ENCODE measurements at places on chromosomes 5 and 9.

DNA sequence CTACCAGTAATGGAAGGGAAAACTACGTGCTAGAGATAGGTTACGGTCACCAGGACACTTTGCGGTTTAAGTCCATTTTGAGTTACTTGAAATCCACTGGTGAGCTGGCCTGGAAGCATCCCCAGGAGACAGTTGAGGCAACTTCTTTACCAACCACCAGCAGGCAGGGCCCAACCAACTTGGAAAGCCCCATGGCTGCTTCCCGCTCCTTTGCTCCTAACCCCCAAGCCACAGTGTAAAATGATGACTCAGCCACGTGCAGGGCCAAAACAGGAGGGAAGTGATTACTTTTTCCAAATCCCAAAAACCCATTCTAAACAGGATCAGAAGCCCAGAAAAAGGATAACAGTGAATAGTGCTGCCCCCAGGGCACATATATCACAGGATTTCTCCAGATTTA lies 87.4 kb downstream of the PAX5 start:
- DNase-seq, result no peak

DNA sequence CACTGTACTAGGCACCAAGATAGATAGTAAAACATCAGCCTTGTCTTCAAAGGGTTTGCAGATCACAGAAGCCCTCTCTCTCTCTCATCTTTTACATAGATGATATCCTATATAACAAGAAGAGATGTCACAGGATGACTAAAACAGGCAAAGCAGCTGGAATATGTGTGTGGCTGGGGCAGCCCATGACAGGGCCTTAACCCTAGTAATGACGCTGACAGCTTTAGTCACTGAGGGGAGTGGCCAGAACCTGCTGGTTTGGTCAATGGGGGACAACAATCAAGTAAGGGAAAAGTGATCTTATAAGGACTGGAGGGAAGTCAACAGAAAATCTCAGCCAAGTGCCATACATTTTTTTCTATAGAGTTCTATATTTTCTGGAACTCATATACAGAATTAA lies 41.9 kb upstream of the RIC1 start:
- peak; percentile 47 for DNase-seq

GRCh38 chr9:121350993-121351561 lies 19.0 kb downstream of the STOM start:
- DNase-seq, result no peak

DNA sequence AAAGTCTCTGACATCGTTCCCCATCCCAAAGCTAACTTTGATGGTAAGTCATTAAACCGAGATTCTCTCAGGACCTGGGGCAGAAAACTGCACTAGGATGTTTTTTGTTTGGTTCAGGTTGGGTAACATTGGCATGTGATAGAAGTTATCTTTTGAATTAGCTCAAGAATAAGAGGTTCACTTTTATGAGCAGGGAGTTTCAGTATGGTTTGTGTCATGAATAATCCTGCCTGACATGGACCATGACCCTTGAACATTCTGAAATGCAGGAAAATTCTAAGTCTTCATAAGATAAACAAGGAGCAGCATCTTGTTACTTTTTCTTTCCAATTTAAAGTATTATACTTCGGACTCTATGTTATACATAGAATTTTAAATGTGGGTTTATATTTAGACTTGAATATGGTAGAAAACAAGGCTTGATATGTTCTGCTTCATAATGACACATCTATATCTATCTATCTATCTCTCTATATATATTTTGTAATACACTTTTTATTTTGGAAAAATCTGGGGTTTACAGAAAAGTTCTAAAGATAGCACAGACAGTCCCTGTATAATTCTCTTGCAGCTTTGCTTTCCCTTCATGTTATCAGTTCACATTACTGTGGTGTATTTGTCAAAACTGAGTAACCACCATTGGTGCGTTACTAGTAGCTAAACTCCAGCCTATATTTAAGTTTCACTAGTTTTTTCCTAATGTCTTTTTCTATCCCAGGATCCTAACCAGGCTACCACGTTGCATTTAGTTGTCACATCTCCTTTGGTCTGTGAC lies 102.7 kb upstream of the TAF11L2 start:
- DNase-seq, result no peak

DNA sequence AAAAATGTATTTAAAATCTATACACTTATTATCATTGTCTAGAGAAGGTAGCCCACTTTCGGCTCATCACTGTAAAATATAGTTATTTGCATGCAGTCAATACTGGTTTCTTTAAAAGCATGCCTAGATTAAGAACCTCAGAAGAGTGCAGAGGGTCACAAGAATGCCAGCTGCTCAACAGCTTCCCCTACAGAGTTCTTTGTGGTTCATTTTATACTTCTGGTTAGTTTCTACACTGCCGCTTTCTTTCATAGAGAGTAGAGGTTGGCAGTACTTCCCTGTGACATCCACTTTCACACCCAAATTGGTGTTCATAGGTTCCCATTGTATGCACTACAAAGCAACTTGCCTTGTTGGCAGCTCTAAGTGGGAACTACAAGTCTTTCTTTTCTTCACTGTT lies 137.3 kb downstream of the KIAA0825 start:
- no peak for DNase-seq

- DNase-seq, result no peak
These were observed 214.3 kb upstream of the IRX4 start for GRCh38 chr5:2096887-2097505.

GRCh38 chr5:133981714-133982113 lies 13.3 kb upstream of the C5orf15 start:
- DNase-seq, result no peak

DNA sequence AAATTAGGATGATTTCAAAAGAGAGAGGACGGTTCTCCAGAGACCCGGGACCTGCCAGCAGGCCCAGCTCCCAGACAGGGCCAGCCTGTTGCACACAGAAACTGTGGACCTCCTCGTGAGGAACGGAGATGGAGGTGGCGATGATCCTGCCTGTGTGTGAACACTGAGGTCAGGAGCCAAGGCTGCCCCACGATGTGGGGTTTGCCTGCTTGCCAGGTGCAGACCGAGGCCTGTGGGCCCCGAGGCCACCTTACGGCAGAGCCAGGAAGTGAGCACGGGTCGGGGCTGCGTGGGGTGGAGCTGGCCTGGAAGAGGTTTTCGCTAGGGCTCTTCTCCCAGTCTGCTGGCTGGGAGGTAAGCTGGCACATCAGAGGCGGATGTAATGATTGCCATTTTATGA lies 4.3 kb downstream of the FAM163B start:
- DNase-seq, result no peak

DNA sequence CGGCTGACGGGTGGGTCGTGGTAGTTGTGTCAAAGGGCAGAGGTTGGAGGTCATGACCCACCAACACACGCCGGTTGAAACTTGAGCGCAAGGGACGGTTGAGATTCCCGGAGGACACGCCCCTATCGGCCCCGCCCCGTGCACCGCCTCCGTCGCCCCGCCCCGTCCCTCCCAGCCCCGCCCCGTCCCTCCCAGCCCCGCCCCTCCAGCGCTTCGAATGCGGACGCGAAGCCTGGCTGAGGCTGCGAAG lies 226 bp upstream of the RANBP17 start:
- DNase-seq, result peak; percentile 1

DNA sequence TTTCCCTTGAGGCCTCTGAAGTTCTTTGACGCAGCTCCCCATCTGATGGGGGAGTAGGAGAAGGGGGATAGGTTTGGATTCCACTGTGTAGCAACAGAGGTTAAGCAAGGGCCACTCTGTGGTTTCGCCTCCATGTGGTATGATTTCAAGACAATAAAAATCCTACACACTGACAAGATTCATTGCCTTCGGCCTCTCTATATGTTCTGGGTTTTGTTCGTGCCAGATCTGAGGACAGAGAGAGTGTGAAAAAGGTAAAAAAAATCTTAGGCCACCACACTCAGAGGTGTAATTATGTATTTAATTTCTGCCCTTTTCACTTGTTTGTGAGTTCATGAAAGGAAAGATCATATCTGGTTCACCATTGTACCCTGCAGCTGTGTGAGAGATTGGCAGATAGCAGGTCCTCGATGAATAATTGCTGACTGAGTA lies 715.2 kb upstream of the ZNF608 start:
- no peak for DNase-seq

DNA sequence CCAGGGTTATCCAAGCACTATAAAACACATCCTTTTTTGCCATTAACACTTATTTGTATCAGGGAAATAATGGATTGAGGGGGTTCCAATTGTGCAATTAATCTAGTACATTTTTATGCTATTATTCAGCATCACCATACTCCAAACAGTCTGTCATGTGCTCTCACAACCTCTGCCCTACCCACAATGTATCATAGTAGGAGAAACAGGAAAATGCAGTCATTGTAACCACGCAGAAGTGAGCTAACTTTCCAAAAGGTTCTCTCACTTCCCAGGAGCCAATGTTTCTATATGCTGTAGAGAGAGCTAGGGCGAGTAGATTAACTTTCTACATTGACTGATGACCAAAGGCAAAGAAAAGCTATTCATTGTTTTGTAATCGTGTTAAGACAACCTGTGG lies 29.8 kb downstream of the DAB2 start:
- no peak for DNase-seq

DNA sequence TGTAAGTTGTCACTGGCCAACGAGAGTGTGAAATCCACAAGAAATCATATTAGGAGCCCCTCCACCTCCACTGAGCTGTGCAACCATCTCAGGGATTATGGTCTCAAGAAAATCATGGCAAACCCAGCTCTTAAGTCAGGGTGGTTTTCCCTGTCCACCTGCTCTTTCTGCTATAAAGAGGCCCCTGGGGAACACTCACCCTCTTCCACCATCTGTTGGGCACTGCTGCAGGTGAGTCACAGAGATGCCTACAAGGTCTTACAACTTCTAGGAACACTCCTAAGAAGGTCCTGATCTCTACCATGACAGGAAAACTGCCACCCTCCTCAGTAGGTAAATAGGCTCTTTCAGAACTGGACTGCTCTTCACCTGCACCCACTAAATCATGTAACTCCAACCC lies 61.8 kb downstream of the DRD1 start:
- no peak for DNase-seq

- DNase-seq, result no peak
These were observed 6.2 kb downstream of the ZER1 start for GRCh38 chr9:128765499-128765898.

GRCh38 chr9:68802525-68803015 lies 97.5 kb downstream of the PIP5K1B start:
- peak; percentile 28 for DNase-seq

GRCh38 chr5:171363846-171364245 lies 23.8 kb upstream of the NPM1 start:
- no peak for DNase-seq

DNA sequence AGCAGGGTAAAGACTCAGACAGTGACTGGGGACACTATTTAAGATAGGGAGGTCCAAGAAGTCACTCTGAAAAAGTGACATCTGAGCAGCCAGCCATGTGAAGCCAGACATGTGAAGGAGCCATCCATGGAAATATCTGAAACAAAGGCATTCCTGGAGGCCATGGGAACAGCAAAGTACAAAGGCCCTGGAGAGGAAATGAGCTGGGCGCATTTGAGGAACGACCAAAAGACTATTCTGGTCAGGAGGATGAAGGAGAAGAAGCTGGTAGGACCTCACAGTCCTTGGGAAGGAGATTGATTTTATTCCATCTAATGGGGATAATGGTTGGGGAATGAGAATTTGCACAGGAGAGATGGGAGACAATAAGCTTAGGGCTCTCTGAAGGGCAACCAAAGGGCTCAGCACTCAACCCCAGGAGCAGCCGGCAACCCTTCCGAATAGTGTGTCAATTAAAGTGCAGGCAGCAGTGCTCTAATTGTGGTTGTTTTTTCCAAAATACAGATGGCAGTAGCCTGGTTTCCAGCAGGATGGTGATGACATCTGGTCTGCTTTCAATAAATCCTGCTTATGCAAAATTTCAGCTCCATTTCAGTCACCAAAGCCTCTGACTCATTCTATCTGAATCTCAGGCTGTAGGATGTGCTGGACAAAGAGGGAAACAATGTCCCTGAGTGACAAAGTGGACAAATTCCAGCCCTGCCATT lies 26.7 kb downstream of the FOXI1 start:
- no peak for DNase-seq

DNA sequence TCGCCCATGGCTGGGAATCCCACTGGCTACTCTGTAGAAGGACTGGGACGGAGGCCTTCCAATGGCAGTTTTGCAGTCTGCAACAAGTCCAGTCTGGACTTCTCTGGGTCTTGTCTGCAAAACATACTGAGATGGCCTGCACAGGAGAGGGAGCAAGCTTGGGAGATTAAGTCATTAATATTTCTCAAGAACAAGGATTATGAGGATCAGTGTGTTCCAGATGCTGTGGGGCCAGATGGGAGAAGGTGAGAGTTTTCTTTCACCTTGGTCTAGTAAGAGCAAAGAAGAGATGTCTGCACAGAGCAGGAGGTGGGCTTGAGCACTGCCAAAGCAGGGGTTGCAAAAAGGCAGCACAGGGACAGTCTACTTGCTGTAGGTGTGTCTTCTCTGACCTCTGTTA lies at the start of gene PDE6A:
Gene PDE6A, minus strand, starts transcription at position 128 of the 400 bp plus-strand sequence. Its CDS starts 120 bp downstream, at position 8.
- no peak for DNase-seq

DNA sequence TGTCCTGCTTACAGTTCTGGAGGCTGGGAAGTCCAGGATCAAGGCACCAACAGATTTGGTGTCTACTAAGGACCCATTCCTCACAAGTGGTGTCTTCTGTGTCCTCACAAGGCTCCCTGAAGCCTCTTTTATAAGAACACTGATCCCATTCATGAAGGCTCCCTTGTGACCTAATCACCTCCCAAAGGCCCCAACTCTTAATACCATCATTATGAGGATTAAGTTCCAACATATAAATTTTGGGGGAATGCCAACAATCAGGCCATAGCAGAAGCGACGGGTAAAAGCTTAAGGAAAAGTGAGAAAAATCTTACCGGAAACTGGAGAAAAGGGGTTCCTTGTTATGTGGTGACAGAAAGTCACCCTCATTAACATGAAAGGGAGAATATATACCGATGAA lies 11.2 kb downstream of the CTNNAL1 start:
- DNase-seq, result no peak

DNA sequence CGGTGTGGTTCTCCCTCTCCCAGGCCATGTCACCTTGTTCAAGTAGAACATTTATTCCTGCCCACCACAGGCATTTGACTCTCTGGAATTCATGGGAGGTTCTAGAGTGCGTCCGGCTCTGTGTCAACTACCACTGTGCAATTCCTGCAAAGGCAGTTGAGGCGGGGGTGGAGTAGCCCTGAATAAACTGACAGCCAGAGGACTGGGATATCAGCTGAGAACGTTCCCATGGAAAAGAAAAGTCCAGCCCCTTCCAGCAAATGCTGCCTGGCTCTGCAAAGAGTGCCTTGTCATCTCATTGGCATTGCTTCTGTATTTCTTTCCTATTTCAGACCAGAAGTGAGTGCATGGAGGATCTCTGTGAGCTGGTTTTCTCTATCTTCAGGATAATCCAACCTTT lies 18.9 kb upstream of the MEGF9 start:
- no peak for DNase-seq

DNA sequence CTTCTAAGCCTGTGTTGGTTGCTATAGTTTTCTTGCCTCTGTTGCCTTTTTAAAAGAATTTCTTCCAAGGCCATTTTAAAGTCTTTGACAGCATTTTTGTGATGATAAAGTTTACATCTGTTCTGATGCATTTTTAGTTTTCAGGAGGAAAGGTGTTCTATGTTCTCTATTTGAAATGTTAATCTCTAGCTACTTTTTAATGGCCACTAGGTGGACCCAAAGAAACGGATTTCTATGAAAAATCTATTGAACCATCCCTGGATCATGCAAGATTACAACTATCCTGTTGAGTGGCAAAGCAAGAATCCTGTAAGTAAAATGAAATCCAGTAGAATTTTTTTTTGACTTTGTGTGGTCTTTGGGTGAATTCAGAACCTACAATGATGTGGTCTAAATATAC lies 60.2 kb downstream of the MELK start:
- no peak for DNase-seq

Data from stimulated activated CD4-positive, alpha-beta T cell treated with anti-CD3 and anti-CD28 coated beads, Interleukin-2, amount 100 ng/mL, for 24 hours (primary cell).